Upper lobe of left lung (tissue), 6 donors: ENCODE measurements at places on chromosomes 2 and 18.

GRCh38 chr18:21450913-21451312 lies 149.6 kb downstream of the ESCO1 start:
- H3K4me1 ChIP-seq, result no peaks in the 10 kb centered on the region
- H3K27ac ChIP-seq, result no peak overlapping the region
- H3K4me3 ChIP-seq, result no peak overlapping the region

- no peak overlapping the region for H3K4me3 ChIP-seq
- no peaks in the 10 kb centered on the region for H3K27me3 ChIP-seq
- no peak overlapping the region for H3K27ac ChIP-seq
- H3K36me3 ChIP-seq, result no peaks in the 10 kb centered on the region
- no peak for DNase-seq
Observed at GRCh38 chr2:227939271-227940027, 68.0 kb downstream of the DAW1 start.

DNA sequence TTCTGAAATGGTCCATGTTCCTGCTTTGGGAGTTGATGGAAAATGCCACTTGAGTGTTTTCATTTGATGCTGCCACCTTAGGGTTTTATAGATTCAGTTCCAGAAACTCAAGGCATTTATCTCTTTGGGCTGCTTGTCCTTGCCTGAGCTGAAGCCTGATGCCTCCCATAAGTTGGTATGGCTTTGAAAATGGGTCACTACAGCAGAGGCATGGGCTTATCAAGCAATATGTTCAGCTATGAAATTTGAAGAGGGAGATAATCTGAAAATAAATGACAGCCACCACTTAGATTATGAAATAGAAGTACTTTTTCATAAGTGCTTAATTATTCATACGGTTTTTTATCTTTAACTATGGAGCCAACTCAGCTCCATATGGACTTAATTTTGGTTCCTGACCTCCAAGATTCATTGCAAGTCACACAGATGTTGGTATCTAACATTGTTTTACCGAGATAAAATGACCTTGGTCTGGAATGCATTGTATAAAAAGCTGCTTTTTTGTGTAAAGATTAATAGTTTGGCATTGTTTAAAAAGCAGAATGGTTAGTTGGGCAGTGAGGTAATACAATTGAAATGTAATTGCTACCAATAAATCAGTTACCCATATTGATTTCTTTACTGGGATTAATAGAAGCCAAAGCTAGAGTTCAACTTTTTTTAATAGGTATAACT lies 4.5 kb downstream of the SLC14A1 start:
- H3K27ac ChIP-seq, result no peak overlapping the region
- no peaks in the 10 kb centered on the region for H3K36me3 ChIP-seq
- no peaks in the 10 kb centered on the region for H3K4me1 ChIP-seq

GRCh38 chr18:54335638-54336173 lies 22.0 kb downstream of the STARD6 start:
- DNase-seq, result no peak
- no peak overlapping the region for H3K4me3 ChIP-seq
- no peaks in the 10 kb centered on the region for H3K27me3 ChIP-seq
- no peaks in the 10 kb centered on the region for H3K4me1 ChIP-seq
- H3K27ac ChIP-seq, result no peak overlapping the region
- no peaks in the 10 kb centered on the region for H3K36me3 ChIP-seq

- H3K4me3 ChIP-seq, result no peak overlapping the region
- no peak overlapping the region for H3K27ac ChIP-seq
- H3K27me3 ChIP-seq, result no peaks in the 10 kb centered on the region
- H3K4me1 ChIP-seq, result no peaks in the 10 kb centered on the region
Observed at GRCh38 chr2:211823886-211824479, 714.6 kb downstream of the ERBB4 start.

GRCh38 chr2:20178666-20179465 lies 46.1 kb downstream of the SDC1 start:
- no peak overlapping the region for H3K4me3 ChIP-seq
- peaks cover 23% of the 10 kb centered on the region for H3K4me1 ChIP-seq
- no peaks in the 10 kb centered on the region for H3K27me3 ChIP-seq
- no peaks in the 10 kb centered on the region for H3K36me3 ChIP-seq

DNA sequence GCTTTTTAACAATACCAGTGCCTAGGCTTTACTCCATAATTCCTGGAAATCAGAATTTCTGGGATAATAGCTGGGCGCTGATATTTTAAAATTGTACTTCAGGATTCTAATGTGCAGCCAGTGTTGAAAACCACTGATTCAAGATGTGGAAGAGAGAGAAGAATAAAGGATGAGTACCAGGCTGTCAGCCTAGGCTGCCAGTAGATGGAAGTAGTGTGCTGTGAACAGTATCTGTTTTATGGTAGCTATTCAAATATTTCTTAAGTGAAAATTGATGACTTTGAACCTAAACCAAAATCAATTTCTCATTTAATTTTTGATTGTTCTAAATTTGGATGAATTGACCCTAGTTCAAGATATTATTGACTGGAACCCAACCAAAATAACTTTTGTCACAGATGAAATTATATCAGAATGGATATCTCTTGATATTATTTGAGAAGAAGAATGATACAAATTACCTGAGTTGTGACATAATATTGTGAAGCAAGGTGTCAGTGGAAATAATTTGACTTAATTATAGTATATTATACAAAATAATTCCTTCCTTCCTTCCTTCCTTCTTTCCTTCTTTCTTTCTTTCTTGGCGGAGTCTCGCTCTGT lies 88.0 kb downstream of the COMMD1 start:
- no peak overlapping the region for H3K4me3 ChIP-seq
- no peaks in the 10 kb centered on the region for H3K27me3 ChIP-seq
- no peaks in the 10 kb centered on the region for H3K36me3 ChIP-seq
- H3K4me1 ChIP-seq, result no peaks in the 10 kb centered on the region

DNA sequence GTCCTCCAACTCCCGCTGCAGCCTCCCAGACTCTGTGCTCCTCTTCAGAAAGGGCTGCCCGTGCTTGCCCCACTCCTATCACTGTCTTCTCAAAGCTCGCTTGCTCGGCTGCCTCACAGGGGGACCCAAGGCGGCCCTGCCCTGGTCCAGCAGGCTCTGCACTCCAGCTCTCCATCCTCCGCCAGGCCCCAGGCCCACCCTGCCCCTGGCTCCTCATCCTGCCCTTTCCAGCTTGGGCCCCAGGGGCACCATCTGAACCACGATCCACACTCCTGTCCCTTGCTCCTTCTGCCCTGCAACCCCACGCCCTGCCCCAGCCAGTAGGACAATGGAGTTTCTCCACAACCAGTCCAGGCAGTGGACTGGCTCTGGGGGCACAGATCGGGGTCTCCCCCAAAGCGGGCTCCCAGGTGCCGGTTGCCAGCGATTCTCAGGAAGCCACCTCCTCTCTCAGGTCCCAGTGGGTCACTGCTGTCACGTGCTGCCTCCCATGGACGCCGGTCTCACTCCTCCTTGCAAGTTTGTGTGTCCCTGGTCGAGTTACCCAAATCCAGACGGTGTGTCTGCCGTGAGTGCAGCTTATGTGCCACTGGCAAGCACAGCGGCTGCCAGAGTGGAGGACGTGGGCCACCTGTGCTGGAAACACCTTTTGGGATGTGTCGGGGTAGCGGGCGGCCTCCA lies 238.5 kb downstream of the HDAC4 start:
- no peaks in the 10 kb centered on the region for H3K27me3 ChIP-seq
- no peak overlapping the region for H3K4me3 ChIP-seq

GRCh38 chr18:77105680-77106079 lies 26.9 kb downstream of the MBP start:
- DNase-seq, result no peak
- peaks cover 3% of the 10 kb centered on the region for H3K36me3 ChIP-seq
- peaks cover 59% of the 10 kb centered on the region for H3K4me1 ChIP-seq
- no peak overlapping the region for H3K4me3 ChIP-seq
- no peaks in the 10 kb centered on the region for H3K27me3 ChIP-seq
- no peak overlapping the region for H3K27ac ChIP-seq

- H3K27me3 ChIP-seq, result no peaks in the 10 kb centered on the region
- no peak for DNase-seq
- no peaks in the 10 kb centered on the region for H3K4me1 ChIP-seq
- no peak overlapping the region for H3K27ac ChIP-seq
- no peak overlapping the region for H3K4me3 ChIP-seq
Observed at GRCh38 chr2:38700113-38700785, 34.3 kb downstream of the GALM start.

GRCh38 chr2:226660526-226660925 lies 139.1 kb downstream of the IRS1 start:
- H3K27me3 ChIP-seq, result no peaks in the 10 kb centered on the region
- H3K4me1 ChIP-seq, result peaks cover 15% of the 10 kb centered on the region
- H3K36me3 ChIP-seq, result no peaks in the 10 kb centered on the region
- H3K4me3 ChIP-seq, result no peak overlapping the region

DNA sequence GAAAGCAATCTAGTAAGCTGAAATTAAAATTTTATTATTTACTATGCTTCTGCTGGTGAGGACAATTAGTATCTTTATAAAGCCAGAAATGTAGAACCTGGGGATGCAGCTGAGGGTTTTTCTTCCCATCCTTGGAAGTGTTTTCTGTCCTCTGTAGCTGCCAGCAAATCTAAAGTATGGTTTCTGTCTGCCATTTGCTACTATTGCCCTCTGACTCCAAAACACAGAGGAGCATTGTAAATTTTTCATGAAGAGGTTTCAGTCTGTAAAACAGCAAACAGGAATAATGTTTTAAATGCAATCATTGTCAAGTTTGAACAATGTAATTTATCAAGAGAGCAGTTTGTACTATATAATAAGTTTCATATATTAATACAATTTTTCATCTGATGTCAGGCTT lies 258.8 kb downstream of the ZNF407 start:
- no peaks in the 10 kb centered on the region for H3K36me3 ChIP-seq
- no peak for DNase-seq
- H3K4me3 ChIP-seq, result no peak overlapping the region
- H3K27me3 ChIP-seq, result no peaks in the 10 kb centered on the region
- H3K4me1 ChIP-seq, result no peaks in the 10 kb centered on the region

- H3K27ac ChIP-seq, result no peak overlapping the region
- DNase-seq, result no peak
- no peaks in the 10 kb centered on the region for H3K27me3 ChIP-seq
Observed at GRCh38 chr18:6940451-6940850, 177.1 kb downstream of the LAMA1 start.

DNA sequence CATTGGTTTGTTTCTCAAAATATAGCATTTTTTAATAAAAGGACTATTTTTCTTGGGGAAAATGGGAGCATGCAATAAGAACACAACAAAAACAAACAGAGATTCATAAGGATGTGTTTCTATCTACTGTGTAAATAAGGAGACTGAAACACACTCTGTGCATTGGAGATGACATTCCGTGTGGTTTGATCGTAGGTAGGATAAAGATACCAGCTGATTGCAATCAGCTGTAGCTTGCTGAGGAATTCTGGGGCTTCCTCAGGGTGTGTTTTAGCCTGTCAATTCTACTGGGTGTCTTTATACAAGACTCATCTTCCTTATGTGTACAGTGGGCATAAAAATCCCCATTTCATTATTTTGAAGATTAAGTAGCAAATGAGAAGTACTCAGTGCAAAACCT lies 591.6 kb downstream of the DSC3 start:
- H3K4me1 ChIP-seq, result no peaks in the 10 kb centered on the region
- H3K36me3 ChIP-seq, result no peaks in the 10 kb centered on the region
- no peaks in the 10 kb centered on the region for H3K27me3 ChIP-seq
- DNase-seq, result no peak
- no peak overlapping the region for H3K27ac ChIP-seq

GRCh38 chr2:205665791-205666190 lies 16.5 kb upstream of the NRP2 start:
- no peaks in the 10 kb centered on the region for H3K36me3 ChIP-seq
- DNase-seq, result no peak
- H3K27ac ChIP-seq, result no peak overlapping the region
- H3K4me1 ChIP-seq, result no peaks in the 10 kb centered on the region

GRCh38 chr2:36379710-36380448 lies 24.3 kb downstream of the CRIM1 start:
- no peak overlapping the region for H3K27ac ChIP-seq
- H3K36me3 ChIP-seq, result no peaks in the 10 kb centered on the region
- peaks cover 25% of the 10 kb centered on the region for H3K4me1 ChIP-seq
- no peak overlapping the region for H3K4me3 ChIP-seq
- DNase-seq, result no peak
- H3K27me3 ChIP-seq, result no peaks in the 10 kb centered on the region

DNA sequence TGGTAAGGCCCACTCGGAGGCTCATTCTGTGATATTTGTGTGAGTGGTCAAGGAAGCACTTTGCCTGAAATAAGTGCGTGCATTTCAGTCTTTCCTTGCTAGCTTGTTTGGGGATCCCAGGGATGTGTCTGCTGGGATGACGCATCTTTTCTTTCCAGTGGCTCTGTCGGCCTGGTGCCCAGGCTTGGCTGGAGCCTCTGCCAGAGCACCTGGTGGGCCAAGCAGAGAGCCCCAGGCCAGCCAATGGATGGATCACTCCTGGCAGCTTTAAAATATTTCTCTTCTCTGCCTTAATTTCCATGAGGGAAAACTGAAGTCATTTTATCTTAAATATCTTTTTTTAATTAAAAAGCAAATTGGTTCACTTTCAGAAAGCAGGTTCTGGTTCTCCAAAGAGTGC lies 501.8 kb upstream of the HS6ST1 start:
- no peaks in the 10 kb centered on the region for H3K27me3 ChIP-seq
- no peaks in the 10 kb centered on the region for H3K4me1 ChIP-seq
- DNase-seq, result no peak

DNA sequence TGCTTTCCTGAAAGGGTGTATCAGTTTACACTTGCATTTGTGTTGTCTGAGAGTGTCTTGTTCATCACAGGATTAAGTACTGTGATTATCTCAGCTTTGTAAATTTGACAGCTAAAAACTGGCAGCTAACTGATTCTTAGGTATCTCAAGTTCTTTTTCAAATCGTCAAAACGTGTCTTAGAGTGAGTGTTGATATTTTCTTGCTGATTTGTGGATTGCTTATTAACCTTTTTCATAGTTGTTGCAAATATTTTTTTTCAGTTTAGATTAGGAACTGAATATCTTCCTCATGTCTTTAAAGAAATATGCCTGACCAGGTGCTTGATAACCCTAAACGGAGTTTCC lies 41.9 kb downstream of the LRRFIP1 start:
- H3K27ac ChIP-seq, result no peak overlapping the region
- H3K4me1 ChIP-seq, result peaks cover 18% of the 10 kb centered on the region
- H3K4me3 ChIP-seq, result no peak overlapping the region
- H3K27me3 ChIP-seq, result no peaks in the 10 kb centered on the region

- no peak overlapping the region for H3K27ac ChIP-seq
- no peaks in the 10 kb centered on the region for H3K36me3 ChIP-seq
- DNase-seq, result no peak
- H3K27me3 ChIP-seq, result no peaks in the 10 kb centered on the region
Observed at GRCh38 chr2:45713136-45713535, 61.7 kb downstream of the PRKCE start.
